ENCODE measurements at places on chromosomes 4 and X.

DNA sequence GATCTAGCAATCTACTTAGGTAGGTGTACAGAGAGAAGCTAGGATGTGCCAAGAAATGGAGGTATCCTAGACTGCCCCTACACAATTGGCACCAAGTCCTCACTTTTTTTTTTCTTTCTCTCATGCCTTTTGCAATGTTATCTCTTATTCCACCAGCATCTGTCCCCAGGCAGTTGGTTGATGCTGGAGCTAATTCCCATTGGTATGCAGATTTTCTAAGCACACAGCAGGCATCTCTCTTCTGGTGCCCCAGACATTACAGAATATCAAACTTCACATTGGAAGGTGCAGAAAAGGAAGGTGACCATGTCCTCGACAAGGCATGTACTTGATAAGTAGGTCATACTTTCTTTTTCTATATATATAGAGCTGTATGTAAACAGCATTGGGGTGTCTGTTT lies 21.6 kb downstream of the LUZP4 start:
- no peak for DNase-seq

- no peak for DNase-seq
Observed at GRCh38 chr4:156915221-156915620, 56.4 kb downstream of the PDGFC start.

DNA sequence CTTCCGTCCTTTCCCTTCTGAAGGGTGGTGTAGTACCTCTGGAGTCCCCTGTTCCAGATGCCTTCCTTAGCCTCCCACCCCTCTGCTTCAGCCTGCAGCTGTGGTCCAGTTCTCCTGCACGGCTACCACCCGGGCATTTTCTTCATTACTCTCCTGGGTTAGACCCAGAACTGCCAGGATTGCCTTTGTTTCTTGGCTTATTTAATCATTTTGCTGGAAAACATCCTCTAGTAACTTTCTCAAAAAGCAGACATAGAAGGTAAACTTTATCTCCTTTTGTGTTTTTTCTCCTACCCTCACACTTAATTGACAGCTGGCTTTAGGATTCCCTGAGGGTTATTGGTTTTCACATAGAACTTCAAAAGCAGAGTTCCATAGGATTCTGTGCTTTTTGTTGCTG lies 20.2 kb downstream of the ANAPC4 start:
- DNase-seq = no peak

DNA sequence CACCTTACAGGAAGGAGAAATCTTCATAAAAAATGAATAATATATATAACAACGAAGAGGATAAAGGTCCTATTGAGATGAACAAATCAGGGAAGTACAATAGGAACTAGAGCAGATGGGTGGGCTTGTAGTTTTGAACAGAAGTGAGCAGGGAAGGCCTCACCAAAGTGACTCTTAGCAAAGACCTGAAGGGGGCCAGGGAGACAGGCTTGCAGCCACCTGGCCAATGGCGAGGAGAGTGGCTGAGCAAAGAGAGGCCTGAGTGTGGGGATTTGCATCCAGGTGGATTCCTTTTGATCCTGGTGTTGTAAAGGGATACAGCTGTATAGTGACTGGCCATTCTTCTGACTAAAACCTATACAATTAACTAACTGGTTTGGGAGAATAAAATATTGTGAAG lies 354.1 kb downstream of the CAMK2D start:
- no peak for DNase-seq

- no peak for DNase-seq
Observed at GRCh38 chrX:139518475-139518874, 12.1 kb upstream of the F9 start.

- DNase-seq = no peak
Observed at GRCh38 chrX:68354879-68355628, 78.2 kb downstream of the OPHN1 start.

- no peak for DNase-seq
Observed at GRCh38 chr4:119632216-119632615, 3.6 kb upstream of the PDE5A start.

GRCh38 chr4:41454423-41454822 lies 83.5 kb upstream of the LIMCH1 start:
- no peak for DNase-seq

GRCh38 chr4:64893205-64893604 lies 484.0 kb upstream of the TECRL start:
- DNase-seq = no peak

DNA sequence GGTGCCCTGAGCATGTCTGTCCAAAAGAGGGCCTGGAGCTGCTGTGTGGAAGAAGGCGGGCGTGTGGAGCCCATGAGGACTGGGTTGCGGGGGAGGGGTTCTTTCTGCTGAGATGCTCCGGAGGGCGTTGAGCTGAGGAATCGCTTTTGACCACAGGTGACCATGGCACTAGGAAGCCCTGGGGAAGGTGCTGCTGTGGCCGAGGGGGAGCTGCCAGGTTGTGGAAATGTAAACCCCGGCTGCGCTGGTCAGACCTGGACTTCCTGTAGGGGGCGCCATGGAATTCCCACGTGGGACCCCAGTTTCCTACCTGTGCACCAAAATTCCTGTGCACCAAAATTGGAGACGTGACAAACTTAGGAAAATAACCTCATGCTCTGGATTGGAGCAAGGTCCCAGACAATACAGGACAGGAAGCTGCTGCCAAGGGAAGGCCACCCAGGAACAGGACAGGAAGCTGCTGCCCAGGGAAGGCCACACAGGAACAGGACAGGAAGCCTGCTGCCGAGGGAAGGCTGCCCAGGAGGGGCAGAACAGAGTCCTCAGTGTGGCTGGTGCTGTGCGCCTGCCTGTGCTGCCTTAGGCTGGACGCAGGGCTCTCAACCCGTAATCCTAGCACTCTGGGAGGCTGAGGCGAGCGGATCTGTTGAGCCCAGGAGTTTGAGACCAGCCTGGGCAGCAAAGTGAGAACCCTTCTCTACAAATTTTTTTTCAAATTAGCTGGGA lies 28.4 kb upstream of the UVSSA start:
- DNase-seq = peak; percentile 66

GRCh38 chrX:136711147-136711546 lies 63.2 kb downstream of the CD40LG start:
- peak; percentile 50 for DNase-seq

DNA sequence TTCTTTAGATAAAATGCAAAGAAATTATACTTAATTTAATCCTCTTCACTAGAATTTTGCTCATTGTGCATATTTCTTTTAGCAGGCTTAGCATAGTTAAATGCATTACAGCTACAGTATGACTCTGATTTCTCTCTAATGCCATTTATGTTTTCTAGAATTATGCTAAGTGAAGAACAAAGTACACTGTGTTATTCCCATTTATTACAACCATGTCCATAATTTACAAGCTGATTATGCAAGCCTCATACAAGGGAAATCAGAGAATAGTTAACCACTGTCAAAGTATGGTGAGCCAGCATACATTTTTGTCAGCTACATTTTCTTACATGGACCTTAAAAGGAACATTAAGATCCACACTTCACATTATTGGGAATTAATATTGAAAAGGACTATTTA lies 99.1 kb downstream of the MAB21L2 start:
- no peak for DNase-seq

DNA sequence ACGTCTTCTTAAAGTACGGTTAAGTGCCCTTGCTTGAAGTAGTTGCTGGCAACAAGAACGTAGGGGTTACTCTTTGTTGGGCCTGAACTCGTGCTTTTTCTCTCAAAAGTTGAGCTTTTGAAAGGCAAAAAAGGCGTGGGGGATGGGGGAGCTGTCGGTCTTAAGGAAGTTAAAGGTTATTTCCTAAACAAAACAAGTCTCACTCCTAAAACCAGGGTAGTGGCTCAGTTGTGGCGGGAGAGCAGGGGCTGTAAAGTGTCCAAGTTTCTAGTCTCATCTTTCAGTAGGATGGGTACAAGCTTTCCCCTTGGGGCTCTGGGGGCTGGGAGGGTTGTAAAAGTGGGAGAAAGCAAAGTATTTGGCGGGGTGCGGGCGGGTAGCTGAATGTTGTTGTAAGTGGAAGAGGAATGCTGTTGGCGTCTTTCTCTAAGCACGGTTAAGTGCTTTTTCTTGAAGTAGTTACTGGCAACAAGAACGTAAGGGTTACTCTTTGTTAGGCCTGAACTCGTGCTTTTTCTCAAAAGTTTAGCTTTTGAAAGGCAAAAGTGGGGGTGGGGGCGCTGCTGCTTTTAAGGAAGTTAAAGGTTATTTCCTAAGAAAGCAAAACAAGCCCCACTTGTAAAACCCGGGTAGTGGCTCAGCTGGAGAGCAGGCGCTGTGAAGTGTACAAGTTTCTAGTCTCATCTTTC lies 904 bp upstream of the WDR1 start:
- DNase-seq = peak; percentile 77

- DNase-seq = peak; percentile 23
Observed at GRCh38 chr4:27084685-27085361, 224.2 kb downstream of the STIM2 start.

- DNase-seq = no peak
Observed at GRCh38 chrX:20224814-20225487, 41.8 kb downstream of the RPS6KA3 start.

DNA sequence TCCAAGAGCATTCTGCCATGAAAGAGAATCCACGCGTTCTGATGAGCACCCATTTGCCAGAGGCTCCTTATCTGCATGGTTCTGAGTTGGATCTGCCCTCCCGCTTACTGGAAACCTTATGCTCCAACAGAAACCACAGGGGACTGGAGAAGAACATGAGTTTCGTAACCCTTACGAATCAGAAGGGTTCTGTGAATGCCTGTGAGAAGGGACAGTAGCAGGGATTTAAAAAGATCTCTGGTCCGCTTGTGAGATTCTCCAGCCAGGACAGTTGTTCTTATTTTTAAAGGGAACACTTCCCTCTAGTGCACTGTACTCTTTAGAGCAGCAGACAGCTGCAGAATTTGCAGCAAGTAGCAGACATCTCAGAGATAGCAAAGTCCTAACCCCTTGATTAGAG lies 22.5 kb upstream of the CENPU start:
- no peak for DNase-seq

GRCh38 chr4:2337896-2338295 lies 76.0 kb upstream of the MXD4 start:
- DNase-seq = no peak

GRCh38 chrX:150476164-150476699 lies 92.2 kb upstream of the MTM1 start:
- DNase-seq = no peak

DNA sequence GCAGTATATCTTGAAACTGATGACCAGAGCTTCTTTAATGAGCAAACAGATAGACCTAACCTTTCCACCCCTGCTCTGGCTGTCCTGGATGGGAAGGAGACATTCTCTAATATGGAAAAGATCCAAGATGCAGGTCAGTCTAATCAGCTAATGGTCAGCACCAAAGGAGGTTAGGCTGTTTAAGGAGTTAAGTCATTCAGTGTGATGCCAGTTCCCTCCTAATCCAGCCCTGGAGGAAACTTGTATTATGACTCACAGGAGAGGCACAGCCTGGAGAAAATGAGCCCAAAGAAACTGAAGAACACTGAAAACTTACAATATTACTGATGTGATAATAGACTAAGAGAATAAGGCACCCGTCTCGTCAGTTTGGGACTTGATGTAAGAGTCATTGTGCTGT lies 323.0 kb downstream of the HNRNPD start:
- DNase-seq = no peak

GRCh38 chrX:262381-262909 lies 18.7 kb upstream of the PLCXD1 start:
- no peak for DNase-seq

DNA sequence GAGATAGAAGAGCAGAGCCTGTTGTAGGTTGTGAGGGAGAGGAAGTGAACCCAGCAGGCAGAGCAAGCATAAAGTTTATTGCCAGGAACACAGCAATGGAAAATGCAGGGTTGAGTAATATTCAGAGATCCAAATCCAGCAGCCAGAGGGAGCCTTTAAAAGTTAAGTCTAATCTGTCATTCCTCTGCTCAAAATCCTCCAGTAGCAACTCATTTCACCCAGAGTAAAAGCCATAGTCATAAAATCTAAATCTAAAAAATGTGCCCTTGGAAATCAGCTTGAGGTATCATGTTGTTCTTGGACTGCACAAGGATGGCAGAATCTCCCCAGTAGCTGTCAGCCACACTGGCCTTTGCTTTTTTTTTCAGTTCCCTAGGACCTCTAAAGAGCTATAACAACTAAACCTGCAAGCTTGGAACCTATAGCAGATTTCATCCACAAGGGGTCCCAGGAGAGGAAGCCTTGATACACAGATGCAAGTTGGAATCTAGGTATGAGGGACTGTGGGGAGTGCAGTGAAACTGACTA lies 62.9 kb upstream of the FRAS1 start:
- no peak for DNase-seq

DNA sequence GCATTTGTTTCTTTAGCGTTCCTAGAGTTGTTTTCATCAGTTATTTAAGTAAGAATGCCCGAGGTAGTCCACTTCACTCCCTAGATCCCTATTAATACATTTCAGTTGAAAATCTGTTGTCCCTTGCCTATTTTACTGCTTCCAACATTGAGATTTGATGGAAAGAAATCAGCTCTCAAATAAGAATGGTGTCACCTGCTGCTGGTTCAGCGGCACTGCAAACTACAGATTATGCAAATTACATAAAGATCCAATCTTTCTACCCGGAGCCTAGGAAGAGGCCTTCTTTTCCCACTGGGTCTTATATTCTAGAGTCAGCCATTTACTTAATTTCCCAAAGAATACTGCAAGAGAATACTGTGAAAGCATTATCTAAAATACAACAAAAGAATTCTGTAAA lies 597.6 kb upstream of the MAGEB2 start:
- DNase-seq = no peak

DNA sequence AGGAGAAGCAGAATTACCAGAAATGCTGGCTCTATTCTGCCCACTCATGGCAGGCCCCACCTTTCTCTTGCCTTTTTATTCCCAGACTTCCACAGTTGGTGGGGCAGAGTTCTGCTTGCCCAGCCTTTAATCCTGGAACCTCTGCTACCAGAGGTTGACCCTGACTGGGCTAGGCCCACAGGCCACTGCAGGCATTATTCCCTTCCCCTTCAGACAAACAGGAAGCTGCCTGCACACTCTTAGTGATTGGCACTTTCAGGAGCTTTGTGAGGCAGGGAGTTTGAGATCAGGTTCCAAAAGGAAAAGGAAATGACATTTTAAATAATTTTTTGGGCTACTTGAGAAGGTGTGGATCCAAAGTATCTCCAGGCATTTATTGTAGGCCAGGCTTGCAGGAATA lies 18.8 kb downstream of the MSN start:
- no peak for DNase-seq

DNA sequence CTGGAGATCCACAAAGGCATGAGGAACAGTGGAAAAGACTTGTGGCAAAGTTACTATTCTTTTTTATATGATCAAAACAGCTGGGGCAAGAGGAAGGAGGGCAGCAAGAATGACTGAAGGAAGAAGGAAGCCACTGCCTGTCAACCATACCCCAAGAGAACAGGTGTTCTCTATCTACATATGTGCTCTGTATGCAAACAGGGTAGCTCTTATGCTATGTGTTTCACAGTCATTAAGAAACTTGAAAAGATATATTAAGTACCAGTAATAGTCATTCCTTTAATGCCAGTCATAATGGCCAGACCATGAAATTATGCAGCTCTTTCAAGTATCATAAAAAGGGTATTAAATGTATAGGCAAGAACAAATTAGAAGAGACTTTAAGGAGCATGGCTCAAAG lies 363.9 kb downstream of the KLHL13 start:
- DNase-seq = no peak

GRCh38 chr4:7360806-7361205 lies 73.9 kb downstream of the PSAPL1 start:
- DNase-seq = no peak
